ENCODE measurements at places on chromosomes 3 and 15.

- no peak for DNase-seq
These were observed 430 bp upstream of the PSTPIP1 start for GRCh38 chr15:76994496-76994895.

- no peak for DNase-seq
These were observed 143.6 kb downstream of the NAALADL2 start for GRCh38 chr3:175002732-175003143.

GRCh38 chr3:194312186-194312742, 38.9 kb downstream of the CPN2 start:
- no peak for DNase-seq

DNA sequence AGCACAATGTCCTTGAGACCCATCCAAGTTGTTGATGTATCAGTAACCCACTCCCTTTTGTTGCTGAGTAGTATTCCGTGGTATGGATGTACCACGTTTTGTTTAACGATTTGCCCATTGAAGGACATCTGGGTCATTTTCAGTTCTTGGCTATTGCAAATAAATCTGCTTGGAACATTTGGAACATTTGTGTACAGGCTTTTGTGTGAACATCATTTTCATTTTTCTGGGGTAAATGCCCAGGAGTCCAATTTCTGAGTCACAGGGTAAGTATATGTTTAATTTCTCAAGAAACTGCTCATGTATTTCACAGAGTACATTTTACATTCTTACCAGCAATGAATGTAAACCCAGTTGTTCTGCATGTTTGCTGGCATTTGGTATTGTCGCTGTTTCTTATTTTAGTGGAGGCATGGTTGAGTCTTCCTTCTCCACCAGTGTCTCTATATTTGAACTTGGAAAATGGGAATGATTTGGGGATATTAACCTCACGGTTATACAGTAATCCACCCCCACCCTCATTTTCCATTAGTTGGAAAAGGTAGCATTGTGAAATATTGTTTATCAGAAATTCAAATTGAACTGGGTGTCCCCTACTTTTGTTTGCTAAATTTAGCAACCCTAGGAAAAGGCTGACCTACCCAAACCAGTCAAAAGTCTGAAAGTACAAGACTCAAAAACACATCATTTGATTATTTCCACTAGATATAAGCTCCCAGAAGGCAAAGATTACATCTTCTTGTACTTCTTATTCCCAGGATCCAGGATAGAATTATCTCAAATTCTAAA, 30.8 kb downstream of the POMGNT2 start:
- no peak for DNase-seq

DNA sequence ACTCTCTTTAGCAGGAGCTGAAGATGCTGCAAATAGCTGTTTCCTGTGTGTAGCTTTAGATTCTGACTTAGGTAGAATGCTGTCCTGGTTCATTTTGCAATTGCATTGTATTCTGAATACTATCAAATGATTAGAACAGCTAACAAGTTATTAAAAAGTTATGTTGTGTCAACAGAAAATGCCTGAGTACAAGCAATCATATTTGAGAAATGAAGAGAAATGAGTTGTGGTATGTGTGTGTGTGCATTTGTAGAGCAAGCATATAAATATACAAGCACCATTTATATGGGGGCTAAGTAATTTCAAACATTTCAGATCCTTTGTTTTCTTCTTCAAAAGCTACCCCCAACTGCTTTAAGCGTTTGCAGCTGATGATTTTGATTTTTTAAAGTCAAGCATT, 7.8 kb downstream of the ZIC1 start:
- no peak for DNase-seq

GRCh38 chr3:64084640-64085039, 61.3 kb upstream of the PSMD6 start:
- no peak for DNase-seq

Measured in hematopoietic multipotent progenitor cell treated with erythropoietin and hydrocortisone succinate and interleukin-3 and kit ligand, for 15 days (in vitro differentiated cells).